ENCODE measurements at places on chromosomes 1 and 21.
A peak's percentile ranks its signal among the peaks of the same experiment; 100 is the strongest.

GRCh38 chr1:228416217-228416933, at the start of gene TRIM17:
Gene TRIM17, minus strand, starts transcription at chr1:228416861. Its CDS starts 1,789 bp downstream, at chr1:228415072.
- peak; percentile 31 for DNase-seq

DNA sequence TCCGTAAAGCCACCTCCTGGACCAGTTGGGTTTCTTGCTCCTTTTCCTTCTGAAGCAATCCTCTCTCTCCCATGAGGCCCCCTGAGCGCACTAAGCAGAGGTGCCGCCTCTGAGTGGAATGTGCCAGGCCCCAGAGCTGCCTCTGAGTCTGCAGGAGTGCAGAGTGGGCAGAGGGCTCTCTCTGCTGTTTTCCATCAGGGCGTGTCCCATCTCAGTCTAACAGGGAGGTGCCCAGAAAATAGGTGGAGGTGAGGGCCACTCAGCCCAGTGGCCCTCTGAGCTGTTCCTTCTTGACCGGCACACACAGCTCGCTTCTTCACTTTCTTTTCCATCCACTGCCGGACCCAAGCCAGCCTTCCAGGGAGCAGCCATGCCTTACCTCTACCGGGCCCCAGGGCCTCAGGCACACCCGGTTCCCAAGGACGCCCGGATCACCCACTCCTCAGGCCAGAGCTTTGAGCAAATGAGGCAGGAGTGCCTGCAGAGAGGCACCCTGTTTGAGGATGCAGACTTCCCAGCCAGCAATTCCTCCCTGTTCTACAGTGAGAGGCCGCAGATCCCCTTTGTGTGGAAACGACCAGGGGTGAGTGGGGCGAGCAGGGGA, at the start of gene CAPN9:
TSS of gene CAPN9 (plus strand) at position 262 of the 604 bp plus-strand sequence. CDS start at position 371, 109 bp downstream.
- no peak for DNase-seq

GRCh38 chr1:25704267-25704691, 87.7 kb downstream of the MAN1C1 start:
- no peak for DNase-seq

DNA sequence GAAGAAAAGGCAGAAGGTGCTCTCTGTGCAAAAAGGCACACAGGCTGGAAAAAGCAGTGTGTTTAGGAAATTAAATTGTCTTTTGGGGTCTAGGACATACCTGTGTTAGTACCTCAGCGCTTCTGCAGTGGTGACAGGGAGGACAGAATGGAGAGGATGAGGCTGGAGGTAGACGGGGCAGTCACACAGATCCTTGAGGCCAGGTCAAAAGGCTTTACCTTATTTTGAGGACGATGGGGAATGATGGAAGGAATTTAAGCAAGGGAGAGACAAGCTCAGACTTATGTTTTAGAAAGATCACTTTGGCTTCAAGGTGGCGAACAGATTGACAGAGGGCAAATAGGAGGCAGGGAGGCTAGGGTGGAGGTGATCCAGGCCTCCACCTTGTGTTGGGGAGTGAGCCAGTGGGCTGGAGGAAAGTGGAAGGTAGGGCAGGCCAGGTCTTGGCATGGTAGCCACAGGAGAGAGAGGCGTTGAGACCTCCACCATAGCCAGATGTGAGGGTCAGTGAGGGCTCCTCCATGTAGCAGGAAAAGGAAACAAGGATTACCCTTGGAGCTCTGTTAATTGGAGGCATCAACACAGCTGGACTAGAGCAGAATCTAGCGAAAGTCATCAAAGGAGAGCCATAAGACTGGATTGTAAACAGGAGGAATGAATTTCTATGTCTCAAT, 4.2 kb downstream of the CYP4B1 start:
- no peak for DNase-seq

DNA sequence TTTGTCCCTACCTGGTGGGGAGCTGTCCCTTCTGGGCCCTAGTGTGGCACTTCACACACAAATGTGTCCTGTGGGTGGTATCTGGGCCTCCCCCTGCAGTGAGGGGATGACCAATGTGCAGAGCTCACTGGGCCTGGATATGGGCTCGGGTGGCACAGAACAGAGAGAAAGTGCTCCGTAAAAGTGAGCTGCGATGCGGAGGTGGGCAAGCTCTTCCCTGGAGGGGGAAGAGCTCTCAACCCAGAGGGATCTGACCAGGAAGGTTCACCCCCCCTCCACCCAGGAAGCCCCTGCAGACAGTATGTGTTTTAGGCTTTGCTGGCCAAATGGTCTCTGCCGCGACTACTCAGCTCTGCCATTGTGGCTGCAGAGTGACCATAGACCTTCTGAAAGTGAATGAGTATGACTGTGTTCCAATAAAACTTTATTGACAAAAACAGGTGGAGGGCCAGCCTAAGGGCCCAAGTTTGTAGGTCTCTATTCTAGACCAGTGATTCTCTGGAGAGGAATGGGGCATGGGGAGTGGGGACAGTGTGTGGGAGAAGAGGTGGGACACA, 8.6 kb upstream of the ITGB2 start:
- DNase-seq, result no peak

DNA sequence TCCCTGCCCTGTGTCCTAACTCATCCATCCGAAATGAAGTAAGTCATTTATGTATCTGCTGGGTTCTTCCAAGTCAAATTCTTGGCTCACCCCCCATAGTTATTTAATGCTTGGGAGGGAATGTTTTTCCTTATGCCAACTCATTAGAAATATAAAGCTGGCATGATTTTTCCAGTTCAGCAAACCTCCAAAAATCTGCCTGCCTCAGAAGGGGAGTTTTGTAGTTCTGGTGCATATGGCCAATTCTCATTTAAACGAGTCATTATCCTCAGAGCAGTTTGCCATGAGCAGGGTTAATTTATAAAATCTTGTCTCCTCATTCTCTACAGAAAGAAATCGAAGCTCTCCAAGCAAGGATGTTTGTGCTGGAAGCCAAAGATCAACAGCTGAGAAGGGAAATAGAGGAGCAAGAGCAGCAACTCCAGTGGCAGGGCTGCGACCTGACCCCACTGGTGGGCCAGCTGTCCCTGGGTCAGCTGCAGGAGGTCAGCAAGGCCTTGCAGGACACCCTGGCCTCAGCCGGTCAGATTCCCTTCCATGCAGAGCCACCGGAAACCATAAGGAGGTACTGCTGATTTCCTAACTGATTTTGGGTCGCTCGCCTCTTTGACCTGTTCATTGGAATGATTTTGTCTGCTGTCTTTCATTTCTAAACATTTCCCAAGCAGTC, 144.1 kb downstream of the DISC1 start:
- no peak for DNase-seq

- no peak for DNase-seq
Measured at GRCh38 chr1:230028602-230029223, 38.3 kb upstream of the GALNT2 start.

GRCh38 chr1:31767225-31767624, 3.1 kb upstream of the ADGRB2 start:
- DNase-seq, result no peak

GRCh38 chr1:93518516-93518915, 70.6 kb downstream of the FNBP1L start:
- DNase-seq, result no peak

DNA sequence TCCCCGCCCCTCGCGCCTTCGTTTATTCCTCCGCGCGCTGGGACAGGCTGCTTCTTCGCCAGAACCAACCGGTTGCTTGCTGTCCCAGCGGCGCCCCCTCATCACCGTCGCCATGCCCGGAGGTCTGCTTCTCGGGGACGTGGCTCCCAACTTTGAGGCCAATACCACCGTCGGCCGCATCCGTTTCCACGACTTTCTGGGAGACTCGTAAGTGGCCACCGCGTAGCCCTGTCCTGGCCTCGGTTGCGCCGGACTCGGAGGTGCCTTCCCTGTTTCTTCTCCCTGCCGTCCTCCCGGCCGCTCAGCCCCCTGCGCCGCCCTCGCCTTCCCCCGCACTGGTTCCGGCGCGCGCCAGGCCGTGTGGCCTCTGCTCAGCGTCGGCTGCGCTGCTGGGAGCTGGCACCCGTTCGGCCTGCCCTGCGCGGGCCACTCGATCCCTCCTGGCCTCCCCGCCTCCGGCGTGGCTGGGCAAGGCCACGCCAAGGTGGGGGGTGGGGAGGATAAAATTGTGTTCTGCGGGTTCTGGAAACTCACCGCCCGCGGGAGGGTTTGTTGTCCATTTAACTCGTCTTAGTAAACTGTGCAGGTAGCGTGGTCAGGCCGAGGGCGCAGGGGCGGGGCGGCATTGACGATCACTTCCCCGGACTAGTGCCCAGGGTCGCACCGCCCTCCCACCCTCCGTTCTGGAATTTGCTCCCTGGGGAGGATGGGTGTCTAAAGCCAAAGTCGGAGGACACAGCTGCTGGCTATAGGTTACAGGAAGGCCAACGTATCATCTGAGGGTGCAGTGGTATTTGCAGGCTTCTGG, at the start of gene PRDX6:
TSS of gene PRDX6 (plus strand) at position 50 of the 808 bp plus-strand sequence. CDS start at position 113, 63 bp downstream.
- DNase-seq, result peak; percentile 79

- DNase-seq, result no peak
Measured at GRCh38 chr1:238722812-238723211, 663.6 kb upstream of the CHRM3 start.

DNA sequence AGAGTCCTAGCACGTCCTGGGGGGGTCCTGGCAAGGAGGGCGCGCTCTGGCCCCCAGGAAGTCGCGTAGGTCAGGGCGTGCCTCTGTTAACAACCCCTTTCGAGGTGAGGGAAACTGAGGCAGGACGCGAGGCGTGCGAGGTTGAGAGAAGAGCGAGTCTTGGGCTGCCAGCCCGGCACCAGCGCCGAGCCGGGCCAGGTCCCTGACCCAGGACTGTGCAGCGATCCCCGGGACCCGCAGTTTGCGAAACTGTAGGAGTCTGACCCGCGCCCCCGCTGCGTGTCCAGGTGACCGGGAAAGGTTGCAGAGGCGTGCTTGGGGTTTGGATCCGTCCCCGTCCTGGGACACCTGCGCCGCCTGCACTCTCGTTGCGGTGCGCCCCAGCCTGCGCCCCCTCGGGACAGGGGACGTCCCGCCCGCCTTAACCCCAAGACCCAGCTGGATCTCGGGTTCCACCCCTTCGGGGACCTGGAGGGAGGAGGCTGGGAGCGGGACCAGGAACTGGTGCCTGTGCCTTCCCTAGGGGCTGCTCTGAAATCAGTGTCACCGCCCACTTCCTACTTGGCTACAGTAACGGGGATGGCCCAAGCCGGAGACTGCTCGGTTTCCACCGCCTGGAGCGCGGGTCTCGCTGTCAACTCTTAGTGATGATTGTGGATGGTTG, 493 bp downstream of the DISC1 start:
- DNase-seq, result peak; percentile 25

GRCh38 chr1:100394285-100394684, 42.0 kb downstream of the CDC14A start:
- no peak for DNase-seq

GRCh38 chr1:94678202-94678848, 136.8 kb upstream of the F3 start:
- no peak for DNase-seq

DNA sequence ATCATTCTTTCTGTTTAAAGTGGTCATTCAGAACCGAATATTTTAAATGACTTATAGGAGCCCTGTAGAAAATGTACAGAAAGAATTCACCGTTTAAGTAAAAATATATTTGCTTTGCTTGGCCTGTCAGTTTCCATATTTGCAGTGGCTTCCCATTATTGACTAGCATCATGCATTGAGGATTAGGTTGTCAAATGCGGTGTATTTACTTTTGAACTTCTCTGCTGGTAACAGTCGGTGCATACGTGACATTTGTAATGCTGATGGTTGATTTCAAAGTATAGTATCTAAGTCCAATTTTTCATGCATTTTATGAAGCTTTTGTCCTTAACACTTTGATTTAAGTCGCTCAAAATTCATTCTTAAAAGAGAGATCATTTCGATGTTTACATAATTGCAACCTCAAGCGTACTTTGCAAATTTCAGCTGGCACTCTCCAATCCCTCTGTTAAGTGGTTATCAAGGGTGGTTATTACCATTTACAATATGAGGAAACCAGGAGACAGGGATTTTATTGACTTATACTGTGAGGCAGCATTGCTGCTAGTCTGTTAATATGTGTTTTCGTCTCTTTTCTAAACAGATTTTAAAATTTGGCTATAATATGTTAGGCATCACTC, 201.6 kb downstream of the SDCCAG8 start:
- DNase-seq, result no peak

DNA sequence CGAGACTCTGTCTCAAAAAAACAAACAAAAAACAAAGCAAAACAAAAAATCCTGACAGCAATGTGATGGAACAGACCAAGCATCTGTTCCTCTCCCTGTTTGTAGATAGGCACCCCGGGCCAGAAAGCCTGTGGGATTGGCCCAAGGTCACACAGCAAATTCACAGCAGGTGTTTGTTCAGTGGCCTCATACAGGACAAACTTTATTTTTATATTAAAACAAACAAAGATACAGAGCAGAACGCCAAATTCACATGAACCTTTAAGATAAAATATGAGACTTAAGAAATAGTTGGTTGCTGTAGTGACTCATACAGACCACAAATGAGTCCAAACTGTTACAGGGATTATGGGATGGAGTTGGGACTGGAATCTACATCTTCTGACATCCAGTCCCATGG, 2.3 kb upstream of the CELA2A start:
- no peak for DNase-seq

DNA sequence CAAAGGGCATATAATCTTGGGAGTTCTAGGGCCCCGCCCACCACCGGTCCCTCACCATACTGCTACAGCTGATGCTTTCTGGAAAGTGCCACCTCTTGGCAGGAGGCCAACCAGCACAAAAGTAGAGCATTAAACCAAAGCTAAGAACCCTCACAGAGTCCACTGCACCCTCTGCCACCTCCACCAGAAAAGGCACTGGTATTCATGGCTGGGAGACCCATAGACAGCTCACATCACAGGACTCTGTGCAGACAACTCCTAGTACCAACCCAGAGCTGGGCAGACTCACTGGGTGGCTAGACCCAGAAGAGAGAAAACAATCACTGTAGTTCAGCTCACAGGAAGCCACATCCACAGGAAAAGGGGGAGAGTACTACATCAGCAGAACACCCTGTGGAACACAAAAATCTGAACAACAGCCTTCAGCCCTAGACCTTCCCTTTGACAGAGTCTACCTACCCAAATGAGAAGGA, 10.8 kb downstream of the THEM4 start:
- peak; percentile 58 for DNase-seq

DNA sequence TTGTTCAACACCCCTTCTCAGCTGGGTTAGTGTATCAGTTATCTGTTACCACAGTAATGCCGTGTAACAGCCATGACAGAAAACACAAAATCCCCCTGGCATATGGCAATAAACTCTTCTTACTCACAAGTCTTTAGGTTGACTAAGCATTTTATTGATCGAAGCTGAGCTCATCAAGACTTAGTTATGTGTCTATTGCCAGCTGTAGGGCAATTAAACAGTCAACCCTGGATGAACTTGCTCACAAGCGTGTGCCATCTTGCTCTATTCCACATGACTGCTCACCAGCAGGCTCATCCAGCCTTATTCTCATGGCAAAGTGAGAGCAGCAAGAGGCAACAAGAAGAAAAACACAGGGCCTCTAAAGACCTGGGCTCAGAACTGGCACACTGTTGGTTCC, 333.8 kb upstream of the PTBP2 start:
- DNase-seq, result no peak

DNA sequence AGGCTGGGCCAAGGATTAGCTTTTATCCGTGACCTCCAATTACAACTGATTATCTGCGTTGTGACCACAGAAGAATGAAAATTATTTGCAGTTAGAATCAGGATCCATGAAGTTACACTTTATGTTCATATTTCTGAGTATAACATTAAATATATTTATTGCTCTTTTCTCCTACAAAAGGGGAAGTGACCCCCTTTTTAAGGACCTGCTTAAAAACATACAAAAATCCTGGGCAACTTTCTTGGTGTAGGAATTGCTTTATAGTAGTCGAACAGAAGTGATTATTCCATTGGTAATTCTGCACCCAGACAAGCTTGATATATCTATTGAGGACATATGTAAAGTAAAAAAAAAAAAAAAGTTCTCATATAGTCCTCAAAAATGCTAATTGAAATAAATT, 208.7 kb downstream of the MRPL39 start:
- DNase-seq, result no peak

- no peak for DNase-seq
Measured at GRCh38 chr21:37208056-37208721, 58.9 kb downstream of the VPS26C start.
